ENCODE measurements at places on chromosomes 1 and 21.

DNA sequence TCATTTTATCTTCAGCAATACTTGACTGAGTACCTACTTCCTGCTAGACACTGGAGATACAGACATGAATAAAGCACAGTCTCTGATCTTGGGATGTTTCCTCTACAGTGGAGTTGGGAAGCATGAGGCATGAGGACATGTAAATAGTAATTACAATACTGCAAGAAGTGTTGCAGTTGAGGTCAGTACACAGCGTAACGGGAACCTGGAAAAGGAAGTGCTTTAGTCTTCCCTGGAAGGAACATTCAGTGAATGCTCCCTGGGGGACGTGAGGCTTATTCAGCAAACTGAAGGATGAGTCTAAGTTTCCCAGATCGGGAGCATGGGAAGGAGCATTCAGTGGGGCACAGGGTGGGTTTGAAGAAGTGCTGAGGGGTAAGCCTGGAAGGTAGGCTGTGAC is 112.4 kb downstream of the PIK3R3 start:
- H3K4me1 ChIP-seq, result no peaks in the 10 kb centered on the region
- H3K27ac ChIP-seq, result no peak overlapping the region
- no peak overlapping the region for H3K4me3 ChIP-seq
- H3K27me3 ChIP-seq, result no peaks in the 10 kb centered on the region
- H3K36me3 ChIP-seq, result peaks cover 9% of the 10 kb centered on the region

DNA sequence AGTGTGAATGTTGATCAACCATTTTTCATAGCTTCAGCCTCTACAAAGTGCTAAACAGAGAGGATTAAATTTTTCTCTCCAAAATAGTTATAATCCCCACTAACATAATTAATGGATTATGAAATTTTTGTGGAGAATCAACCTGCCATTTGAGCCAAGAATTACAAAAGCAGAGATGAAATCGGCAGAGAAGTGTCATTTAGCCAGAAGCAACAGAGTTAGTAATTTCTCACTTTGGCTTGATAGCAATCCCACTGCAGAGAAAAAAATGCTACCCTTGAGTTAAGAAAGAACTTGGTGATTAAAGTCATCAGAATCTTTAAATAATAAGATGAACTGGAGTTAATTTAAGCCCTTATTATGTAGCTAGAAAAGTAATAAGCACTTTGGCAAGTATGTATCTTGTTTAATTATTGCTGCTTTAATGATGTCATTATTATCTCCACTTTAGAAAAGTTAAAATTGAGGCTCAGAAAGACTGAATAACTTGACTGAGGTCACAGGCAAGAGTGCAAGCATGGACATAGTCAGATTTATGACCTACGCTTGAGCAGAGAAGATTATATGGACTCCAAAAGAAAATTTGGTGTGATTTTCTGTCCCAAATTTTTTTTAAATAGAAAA is 37.3 kb downstream of the RGS4 start:
- no peaks in the 10 kb centered on the region for H3K4me1 ChIP-seq
- H3K27me3 ChIP-seq, result no peaks in the 10 kb centered on the region
- no peak overlapping the region for H3K27ac ChIP-seq
- no peak overlapping the region for H3K4me3 ChIP-seq

DNA sequence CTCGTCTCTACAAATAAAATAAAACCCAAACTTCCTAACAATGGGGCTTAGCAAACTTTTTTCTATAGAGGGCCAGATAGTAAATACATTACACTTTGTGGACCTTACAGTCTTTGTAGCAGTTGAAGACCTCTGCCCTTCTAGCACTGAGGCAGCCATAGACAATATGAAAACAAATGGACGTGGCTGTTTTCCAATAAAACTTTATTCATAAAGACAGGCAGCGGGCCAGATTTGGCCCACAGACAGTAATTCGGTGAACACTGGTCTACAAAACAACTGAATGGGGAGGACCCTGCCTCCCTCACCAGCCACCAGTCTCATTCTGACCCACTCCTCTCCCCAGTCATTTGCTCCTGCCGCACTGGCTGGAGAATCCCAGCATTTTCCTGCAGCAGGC is 162.3 kb downstream of the KAZN start:
- H3K4me1 ChIP-seq, result peaks cover 45% of the 10 kb centered on the region
- H3K27ac ChIP-seq, result no peak overlapping the region
- no peaks in the 10 kb centered on the region for H3K27me3 ChIP-seq
- no peak for DNase-seq
- no peaks in the 10 kb centered on the region for H3K36me3 ChIP-seq

DNA sequence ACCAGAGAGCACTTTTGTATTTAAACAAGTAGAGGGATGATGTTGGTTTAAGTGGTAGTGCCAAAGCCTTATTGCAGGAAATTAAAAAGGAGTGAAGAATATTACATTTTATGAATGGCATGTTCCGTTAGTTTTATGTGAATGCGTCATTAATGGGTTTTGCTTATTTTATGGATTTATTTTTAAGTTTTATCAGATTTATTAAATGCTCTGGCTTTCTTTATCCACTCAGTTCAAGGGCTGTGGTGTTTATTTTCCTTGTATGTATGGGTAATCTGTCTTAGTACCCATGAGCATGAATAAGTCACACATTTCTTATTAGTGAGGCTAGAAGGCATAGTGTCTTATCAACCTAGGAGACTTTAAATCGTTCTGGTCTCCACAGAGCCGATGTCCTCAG is 41.6 kb upstream of the NBL1 start:
- H3K27me3 ChIP-seq, result no peaks in the 10 kb centered on the region
- H3K4me3 ChIP-seq, result no peak overlapping the region
- H3K4me1 ChIP-seq, result peaks cover 9% of the 10 kb centered on the region
- H3K27ac ChIP-seq, result no peak overlapping the region
- DNase-seq, result no peak

GRCh38 chr1:176552217-176552991 is 89.4 kb downstream of the PAPPA2 start:
- H3K4me1 ChIP-seq, result no peaks in the 10 kb centered on the region
- DNase-seq, result no peak
- H3K27me3 ChIP-seq, result peaks cover 25% of the 10 kb centered on the region
- H3K36me3 ChIP-seq, result no peaks in the 10 kb centered on the region
- no peak overlapping the region for H3K4me3 ChIP-seq

- DNase-seq, result no peak
- H3K4me1 ChIP-seq, result no peaks in the 10 kb centered on the region
- H3K4me3 ChIP-seq, result no peak overlapping the region
- no peak overlapping the region for H3K27ac ChIP-seq
- H3K36me3 ChIP-seq, result no peaks in the 10 kb centered on the region
These were observed 97.1 kb upstream of the CACYBP start for GRCh38 chr1:174902531-174903099.

- H3K4me1 ChIP-seq, result peaks cover 12% of the 10 kb centered on the region
- no peaks in the 10 kb centered on the region for H3K36me3 ChIP-seq
- H3K27me3 ChIP-seq, result peaks cover 51% of the 10 kb centered on the region
- H3K27ac ChIP-seq, result no peak within 1 kb of the TSS
- no peak for DNase-seq
These were observed at the start of gene LRRC71 for GRCh38 chr1:156920233-156921052. Gene LRRC71 (plus strand): TSS chr1:156920632. CDS start chr1:156920804, 172 bp downstream.

DNA sequence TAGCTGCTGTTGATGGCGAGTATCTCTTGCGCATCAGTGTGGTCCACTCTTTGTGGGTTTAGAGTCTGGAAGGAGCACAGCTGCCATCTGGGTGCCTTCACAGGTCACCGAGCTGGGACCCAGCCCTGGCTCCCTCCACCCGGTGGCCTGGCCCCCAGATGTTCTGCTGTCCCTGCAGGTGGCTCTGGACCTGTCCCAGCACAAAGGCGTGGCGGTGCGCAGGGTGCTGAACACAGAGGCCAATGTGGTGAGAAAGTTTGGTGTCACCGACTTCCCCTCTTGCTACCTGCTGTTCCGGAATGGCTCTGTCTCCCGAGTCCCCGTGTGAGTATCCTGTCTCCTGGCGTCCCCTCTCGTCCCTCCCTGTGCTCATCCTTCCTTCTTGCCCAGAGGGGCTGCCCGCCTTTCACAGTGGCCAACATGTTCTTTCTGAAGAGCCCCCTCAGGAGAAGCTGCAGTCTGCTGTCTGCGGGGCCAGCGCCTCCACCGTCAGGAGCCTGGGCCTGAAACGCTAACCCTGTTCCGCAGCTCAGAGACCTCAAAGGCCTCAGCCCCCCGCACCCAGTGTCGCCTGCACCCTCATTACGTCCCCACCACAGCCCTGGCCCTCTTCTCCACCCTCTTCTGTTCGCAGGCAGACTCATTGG is 27.4 kb downstream of the QSOX1 start:
- H3K27me3 ChIP-seq, result no peaks in the 10 kb centered on the region
- no peak overlapping the region for H3K27ac ChIP-seq
- H3K36me3 ChIP-seq, result peaks cover 25% of the 10 kb centered on the region

- no peak overlapping the region for H3K4me3 ChIP-seq
- peaks cover 36% of the 10 kb centered on the region for H3K4me1 ChIP-seq
- H3K27me3 ChIP-seq, result no peaks in the 10 kb centered on the region
- DNase-seq, result peak; percentile 42
These were observed 43.9 kb downstream of the GRHL3 start for GRCh38 chr1:24362982-24363614.

DNA sequence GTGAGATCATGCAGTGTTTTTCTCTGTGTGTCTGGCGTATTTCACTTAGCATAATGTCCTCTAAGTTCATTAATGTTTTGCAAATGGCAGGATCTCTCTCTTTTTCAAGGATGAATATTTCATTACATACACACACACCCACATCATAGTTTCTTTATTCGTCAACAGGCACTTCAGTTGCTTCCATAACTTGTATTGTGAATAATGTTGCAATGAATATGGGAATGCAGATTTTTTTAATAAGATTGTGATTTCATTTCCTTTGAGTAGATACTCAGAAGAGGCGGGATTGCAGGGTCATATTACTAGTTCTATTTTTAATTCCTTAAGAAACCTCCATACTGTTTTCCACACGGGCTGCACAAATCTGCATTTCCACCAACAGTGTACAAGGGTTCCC is 134.0 kb downstream of the CLEC20A start:
- H3K27me3 ChIP-seq, result no peaks in the 10 kb centered on the region
- H3K27ac ChIP-seq, result no peak overlapping the region
- no peak for DNase-seq
- H3K36me3 ChIP-seq, result no peaks in the 10 kb centered on the region

- H3K27ac ChIP-seq, result peak within 1 kb of the TSS; percentile 86
- no peak for DNase-seq
- no peaks in the 10 kb centered on the region for H3K36me3 ChIP-seq
- peak within 1 kb of the TSS; percentile 65 for H3K4me3 ChIP-seq
These were observed at the start of gene CDC42BPA for GRCh38 chr1:227318016-227318852. Gene CDC42BPA (minus strand): TSS chr1:227318492. CDS start chr1:227317182, 1,310 bp downstream.

DNA sequence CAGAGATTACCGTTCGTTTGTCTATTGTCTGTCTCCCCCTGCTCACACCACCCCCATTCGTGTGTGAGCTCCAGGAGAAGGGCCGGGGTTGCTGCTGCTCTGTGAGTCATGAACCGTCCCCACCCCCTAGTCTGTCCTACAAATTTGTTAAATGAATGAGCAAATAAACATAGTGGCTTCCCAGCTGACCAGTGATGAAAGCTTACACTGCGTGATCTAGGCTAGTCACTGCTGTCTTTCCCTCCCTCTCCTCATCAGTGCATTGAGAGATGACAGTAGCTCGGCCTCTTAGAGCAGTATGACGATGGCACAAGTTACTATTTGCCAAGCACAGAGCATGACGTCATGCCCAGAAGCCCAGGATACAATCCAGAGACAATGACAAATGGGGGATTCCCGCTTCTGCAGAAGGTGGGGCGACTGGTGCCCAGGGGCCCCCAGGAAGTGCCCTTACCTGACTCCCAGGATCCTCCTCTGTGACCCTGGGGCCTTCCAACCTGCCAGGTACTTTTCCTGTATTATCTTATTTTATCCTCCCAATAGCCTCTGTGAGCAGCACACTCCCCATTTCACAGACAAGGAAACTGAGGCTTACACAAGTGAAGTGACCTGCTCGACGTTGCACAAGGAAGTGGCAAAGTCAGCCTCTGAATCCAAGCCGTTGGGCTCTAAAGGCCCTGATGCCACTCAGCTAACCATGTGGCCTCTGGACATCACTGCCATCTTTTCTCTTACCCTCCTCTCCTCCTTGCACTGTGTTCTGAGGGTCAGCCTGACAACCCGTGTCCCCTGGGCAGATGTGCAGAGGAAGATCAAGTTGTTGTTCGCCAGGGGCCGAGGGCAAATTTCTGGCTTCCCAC is 8.6 kb upstream of the EPHA2 start:
- H3K4me3 ChIP-seq, result no peak overlapping the region
- DNase-seq, result no peak
- H3K27ac ChIP-seq, result peak overlapping the region; percentile 74
- peaks cover 1% of the 10 kb centered on the region for H3K36me3 ChIP-seq

DNA sequence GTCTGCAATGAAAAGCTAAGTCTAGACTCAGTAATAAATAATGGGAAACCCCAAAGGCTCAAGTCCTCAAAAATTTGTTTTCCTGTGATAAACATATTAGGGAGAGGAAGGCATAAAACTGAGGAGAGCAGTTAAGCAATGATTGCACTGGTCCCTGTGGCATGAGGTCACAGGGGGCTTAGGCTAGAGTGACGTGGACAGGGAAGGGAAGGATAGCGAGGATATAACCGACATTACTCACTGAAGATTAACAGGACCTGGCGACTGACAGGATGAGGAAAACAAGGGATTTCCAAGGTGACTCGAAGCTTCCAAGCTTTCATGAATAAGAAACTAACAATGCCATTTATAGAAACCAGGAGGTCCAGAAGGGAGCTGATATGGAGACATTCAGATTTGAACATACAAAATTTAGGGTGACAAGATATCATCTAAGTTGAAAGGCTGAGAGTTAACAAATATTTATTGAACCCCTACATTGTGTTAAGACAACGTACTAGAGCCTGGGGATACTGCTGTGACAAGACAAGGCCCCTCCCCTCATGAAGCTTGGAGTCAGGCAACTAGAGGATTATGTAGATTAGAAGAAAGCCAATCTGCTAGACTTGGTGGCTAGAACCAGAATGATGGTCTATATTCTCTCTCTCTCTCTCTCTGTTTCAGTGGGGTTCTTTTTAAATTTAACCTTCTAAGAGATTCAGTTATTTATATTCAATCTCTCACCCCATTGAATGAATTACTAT is 33.2 kb upstream of the PKN2 start:
- no peak for DNase-seq
- H3K4me3 ChIP-seq, result no peak overlapping the region
- H3K27me3 ChIP-seq, result no peaks in the 10 kb centered on the region
- H3K36me3 ChIP-seq, result no peaks in the 10 kb centered on the region
- peaks cover 12% of the 10 kb centered on the region for H3K4me1 ChIP-seq

DNA sequence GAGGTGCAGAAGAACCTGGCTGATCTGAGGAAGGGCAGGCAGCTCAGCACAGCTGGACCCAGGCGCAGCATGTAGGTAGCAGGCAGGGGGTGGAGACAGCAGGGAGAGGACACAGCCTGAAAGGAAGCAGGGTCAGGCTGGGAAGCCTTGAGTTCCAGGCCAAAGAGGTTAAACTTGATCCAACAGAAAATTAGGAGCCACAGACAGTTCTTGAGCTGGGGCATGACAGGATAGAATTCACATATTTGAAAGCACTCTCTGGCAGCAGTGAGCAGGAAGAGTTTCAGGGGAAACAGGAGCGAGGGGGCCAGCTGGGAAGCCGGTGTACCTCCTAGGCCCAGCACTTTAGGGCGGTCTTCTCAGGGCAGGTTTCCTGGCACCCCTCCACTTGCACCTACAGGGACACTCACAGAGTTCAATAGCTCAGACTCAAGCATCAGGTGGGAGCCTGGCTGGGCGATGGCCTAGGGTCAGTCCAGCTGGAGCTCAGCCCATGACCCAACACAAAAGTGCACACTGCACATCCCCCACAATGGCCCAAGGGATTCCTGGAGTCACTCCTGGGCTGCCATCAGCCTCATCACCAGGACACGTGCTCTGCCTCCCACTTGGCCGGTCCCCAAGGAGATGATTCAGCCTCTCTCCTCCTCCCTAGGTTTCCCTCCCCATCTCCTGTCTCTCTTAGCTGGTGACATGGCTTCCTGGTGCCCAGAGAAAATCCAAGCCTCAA is 22.7 kb downstream of the MATN1 start:
- peak overlapping the region; percentile 23 for H3K27ac ChIP-seq
- H3K4me3 ChIP-seq, result no peak overlapping the region
- H3K27me3 ChIP-seq, result no peaks in the 10 kb centered on the region
